Left lobe of liver (tissue), 2 donors: ENCODE measurements at places on chromosomes 12 and 14.

DNA sequence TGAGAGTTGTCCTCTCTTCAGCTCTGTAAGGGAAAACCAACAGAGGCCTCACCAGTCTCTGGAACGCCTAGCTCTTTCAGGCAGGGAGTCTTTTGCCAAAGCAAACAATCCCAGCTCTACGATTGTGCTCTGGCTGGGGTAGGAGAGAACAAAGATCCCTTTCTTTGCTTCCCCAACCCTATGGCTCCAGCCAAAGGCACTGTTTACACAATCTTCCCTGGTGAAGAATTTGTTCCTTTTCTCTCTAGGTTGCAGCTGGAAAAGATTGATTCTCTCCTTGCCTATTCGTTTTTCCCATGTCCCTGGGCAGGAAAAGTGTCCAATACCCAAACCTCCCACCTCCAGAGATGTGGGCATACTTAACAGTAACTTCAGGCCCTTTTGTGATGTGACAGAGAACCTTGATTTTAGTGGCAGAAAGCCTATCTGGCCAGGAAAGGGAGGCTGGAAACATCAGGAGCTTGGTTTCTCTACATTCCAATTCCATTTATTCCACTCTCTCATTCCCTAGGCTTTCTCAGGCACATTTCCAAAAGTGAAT is 16.8 kb downstream of the ATP5MC2 start:
- DNase-seq, result peak; percentile 82

GRCh38 chr14:73991092-73991491 is 28.0 kb downstream of the ENTPD5 start:
- DNase-seq, result no peak

DNA sequence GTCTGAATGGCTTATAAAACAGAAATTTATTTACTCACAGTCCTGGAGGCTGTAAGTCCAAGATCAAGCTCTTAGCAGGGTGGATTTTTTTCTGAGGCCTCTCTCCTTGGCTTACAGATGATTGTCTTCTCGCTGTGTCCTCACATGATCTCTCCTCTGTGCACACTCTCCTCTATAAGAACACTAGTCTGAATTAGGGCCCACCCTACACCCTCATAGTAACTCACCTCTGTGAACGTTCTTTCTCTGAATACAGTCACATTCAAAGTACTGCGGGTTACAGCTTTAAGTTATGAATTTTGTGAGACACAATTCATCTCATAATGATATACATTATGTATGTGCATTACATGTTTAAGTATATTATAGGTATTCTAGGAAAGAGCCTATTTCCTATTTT is 135.7 kb upstream of the ATXN7L3B start:
- no peak for DNase-seq

DNA sequence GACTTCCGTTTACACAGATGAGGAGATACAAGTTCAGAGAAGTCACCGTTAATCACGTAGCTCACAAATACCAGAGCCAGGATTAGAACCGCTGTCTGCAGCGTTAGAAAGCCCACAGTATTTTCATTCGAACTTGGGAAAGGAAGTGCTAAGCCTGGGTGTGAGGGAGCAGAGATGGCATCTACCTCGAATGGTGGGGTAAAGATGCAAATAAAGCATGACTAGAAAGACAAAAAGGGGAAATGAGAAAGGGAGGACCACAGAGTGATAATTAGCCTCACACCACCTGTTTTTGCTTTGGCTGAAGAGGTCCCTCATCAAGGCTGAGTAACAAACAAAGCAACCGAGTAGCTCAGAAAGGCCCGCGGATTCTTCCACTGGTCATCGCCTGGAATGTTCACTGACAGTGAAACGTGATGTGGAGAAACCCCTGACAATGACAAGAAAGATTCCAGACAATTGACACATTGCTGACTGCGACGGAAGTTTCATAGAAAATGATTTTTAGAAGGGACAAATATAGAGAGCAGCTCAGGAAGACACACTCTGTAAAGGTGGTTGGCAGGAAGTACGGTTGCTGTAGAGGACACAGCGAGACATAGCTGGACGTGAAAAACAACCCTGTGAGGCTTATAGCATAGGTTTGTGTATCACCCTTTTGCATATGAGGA is 31.5 kb upstream of the BHLHE41 start:
- DNase-seq, result no peak

GRCh38 chr14:61132894-61133293 is 148.2 kb downstream of the TMEM30B start:
- no peak for DNase-seq

DNA sequence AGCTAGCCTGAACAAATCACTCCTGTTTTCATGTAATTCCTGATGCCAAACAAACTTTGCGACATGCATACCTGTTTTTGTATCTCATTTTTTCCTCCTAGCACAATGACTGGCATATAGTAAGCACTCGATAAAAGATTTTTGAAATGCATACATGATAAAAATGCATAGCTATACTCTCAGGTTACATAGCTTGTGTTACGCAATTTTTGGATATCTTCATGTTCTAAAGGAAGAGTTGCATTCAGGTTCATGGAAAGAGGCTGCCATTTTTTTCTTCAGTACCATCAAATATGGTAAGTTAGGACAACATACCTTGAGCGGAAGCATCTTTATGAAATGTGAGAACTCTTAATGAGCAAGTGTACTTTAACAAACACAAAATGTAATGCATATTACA is 284.8 kb upstream of the DIO2 start:
- no peak for DNase-seq
